NCI-H187 treated with DMSO at 0.1 percent for 48 hours (cell line): ENCODE measurements at places on chromosomes 1 and 21.

DNA sequence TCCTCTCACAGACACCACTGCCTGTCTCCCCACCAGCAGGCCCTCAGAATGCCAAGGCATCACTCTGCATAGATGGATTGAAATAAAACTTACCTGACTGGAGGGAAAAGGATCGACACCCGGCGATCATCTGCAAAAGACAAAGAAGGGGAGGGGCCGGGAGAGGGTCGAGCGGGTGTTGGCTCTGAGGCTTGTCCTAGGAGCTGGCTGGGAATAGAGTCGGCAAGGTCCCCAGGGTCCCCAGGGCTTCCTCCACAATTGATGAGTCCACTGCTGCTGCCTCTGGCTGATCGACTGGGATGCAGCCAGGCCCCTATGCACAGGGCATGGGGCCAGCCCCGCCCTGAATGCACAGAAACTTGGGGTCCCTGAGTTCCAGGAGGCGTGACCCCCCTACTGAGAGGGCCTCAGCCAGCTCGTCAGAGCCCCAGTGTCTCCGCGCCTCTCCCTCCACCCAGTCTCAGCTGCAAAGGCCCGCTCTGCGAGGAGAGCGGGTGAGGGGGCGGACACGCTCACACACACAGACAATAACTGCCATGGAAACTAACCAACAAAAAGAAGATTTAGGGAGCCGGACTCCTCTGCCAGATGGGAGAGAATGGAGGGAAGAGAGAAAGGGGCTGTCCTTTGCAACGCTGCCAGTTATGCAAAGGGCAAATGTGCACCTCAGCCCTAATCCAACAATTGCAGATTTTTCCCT is at the start of gene KLHDC8A:
Gene KLHDC8A (minus strand): TSS at position 483 of the 700 bp plus-strand sequence. CDS start 13,318 bp downstream, outside the sequence.
- DNase-seq, result peak; percentile 28

DNA sequence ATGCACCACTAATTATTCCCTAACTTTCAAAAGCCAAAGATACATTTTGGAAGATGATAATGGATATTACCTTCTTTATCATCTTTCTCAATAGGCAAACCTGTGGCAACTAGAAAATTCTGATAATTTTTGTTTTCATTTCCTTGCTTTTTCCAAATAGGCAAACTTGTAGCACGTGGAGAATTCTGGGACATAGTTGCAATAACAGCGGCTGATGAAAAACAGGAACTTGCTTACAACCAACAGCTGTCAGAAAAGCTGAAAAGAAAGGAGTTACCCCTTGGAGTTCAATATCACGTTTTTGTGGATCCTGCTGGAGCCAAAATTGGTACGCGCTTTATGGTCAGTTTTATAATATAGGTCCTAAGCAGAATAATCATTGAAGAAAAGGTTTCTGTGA is 1.5 kb downstream of the FPGT start:
- no peak for DNase-seq

DNA sequence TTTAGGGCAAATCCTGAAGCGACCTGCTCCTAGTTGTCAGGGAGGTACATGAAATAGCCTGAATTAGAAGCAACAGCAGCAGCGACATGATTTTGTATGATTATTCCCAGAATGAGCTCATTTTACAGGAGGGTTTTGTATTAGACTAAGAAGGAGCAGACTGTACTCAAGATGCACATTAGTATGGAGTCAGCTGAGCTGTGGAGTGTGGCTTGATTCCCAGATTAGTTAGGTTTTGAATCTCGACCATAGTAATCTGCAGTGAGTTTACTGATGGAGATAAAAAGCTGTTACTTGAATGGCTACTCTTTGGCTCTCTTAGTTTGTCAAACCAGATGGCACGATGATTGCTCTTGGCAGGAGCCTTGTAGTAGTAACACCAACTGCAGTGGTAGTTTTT is 143.1 kb downstream of the PHTF1 start:
- no peak for DNase-seq

DNA sequence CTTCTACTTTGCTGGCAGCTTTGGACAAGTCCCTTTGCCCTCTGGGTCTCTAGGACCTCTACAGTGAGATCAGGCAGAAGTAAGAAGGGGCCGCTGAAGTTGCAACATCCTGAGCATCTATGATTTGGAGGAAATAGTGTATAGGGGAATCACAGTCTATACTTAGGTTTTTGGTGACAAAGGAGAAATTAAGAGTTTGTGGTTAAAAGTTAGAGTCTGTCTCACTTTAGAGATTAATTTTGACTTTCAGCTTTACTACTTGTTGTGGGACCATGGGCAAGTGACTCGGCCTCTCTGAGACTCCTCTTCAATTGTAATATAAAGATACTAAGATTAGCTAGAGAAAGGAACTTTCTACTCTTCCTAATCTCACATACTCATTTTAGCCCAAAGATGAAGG is 33.1 kb upstream of the LMX1A start:
- DNase-seq, result no peak

DNA sequence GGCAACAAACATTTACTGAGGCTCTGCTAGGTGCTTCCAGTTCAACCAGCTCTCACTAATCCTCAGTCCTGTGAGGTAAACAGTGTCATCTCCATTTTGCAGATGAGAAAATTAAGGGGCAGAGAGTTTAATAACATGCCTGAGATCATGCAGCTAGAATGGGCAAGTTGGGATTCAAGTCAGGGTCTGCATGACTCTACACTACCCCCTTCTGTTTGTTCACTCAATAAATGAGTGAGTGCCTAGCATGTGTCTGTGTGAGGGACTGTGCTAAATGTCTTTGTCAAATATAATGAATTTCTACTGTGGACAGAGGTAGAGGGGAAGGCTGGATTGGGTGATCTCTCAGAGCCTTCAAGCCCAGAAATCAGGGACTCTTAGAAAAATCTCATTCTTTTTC is 4.5 kb downstream of the PEF1 start:
- DNase-seq, result no peak

DNA sequence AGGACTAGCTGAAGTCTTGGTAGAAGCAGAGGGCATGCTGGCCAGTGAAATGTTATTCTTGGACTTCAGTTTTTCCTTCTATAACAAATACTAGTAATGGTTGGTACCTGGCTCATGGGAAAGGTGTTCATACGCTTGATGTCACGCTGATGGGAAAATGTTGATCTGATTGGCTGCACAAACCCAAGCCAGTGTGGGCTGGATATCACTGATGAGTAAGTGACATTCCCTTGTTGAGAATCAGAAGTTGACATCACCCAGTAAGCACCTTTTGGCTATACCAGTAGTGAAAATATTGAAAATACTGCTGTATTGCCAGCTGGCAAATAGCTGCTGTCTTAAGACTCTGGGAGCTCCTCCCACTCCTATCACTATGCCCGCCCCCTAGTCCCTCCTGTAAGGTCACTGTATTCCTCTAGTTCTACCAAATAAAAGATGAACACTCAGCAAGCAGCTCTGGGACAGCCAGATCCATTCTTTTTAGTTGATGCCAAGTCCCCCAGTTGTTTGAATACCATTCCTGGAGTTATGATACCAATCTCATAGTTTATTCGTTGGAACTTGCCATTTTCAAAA is 168.2 kb downstream of the GRIK1 start:
- no peak for DNase-seq

DNA sequence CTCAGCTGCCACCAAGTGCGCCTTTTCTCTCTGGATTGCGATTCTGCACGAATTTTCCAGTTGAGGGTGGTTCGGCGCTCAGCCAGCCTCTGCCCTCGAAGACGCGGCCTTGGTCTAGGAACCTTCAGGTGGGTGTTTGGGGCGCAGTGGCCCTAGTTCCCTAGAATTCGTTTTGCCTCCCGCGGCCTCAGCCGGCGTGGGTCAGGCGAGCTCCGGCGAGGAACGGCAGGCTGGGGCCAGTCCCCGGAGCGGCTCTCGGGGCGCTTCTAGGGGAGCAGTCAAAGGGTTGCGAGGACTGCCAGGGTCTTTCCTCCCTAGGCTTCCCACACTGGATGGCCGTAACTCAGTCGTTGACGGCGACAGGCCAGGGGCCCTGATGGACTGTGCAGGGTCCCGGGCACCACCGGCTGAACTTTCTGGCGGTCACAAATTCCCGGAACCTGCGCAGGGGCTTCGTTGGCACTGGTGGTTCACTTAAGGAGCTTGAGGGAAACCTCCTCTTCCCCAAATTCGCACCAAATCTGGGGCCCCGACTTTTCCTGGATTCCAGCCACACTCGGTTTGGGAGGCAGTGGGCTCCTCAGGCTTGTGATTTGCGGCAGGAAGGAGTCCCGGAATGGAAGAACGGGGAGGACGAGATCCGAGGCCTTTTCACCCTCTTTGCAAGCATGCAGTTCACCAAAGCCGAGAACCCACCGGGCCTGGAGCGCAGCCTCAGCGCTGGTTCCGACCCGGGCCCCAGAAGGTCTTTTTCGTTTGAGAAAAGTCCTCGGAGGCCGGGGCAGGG is 1.2 kb downstream of the DMBX1 start:
- DNase-seq, result no peak

DNA sequence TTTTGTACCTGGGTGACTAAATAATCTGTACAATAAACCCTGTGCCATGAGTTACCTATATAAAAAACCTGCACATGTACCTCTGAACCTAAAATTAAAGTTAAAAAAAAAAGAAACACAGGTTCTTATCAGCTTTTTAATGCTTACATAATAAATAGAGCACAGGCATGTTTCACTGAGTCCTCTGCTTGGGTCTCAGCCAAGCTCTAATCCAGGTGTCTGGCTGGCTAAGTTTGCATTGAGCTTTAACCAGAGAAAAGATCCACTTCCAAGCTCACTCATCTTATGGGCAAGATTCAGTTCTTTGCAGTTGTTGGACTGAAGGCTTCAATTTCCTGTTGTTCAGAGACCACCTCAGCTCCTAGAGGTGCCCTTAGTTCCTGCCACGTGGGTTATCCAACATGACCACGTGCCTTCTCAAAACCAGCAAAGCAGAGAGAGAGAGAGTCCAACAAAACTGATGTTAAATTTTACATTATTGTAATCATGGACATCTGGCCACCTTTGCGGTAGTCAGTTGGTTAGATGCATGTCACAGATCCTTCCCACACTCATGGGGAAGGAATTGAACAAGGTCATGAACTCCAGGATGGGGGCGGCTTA is 68.2 kb upstream of the TMPRSS2 start:
- DNase-seq, result no peak

- no peak for DNase-seq
These were observed 14.9 kb upstream of the HMGCS2 start for GRCh38 chr1:119783354-119784185.

DNA sequence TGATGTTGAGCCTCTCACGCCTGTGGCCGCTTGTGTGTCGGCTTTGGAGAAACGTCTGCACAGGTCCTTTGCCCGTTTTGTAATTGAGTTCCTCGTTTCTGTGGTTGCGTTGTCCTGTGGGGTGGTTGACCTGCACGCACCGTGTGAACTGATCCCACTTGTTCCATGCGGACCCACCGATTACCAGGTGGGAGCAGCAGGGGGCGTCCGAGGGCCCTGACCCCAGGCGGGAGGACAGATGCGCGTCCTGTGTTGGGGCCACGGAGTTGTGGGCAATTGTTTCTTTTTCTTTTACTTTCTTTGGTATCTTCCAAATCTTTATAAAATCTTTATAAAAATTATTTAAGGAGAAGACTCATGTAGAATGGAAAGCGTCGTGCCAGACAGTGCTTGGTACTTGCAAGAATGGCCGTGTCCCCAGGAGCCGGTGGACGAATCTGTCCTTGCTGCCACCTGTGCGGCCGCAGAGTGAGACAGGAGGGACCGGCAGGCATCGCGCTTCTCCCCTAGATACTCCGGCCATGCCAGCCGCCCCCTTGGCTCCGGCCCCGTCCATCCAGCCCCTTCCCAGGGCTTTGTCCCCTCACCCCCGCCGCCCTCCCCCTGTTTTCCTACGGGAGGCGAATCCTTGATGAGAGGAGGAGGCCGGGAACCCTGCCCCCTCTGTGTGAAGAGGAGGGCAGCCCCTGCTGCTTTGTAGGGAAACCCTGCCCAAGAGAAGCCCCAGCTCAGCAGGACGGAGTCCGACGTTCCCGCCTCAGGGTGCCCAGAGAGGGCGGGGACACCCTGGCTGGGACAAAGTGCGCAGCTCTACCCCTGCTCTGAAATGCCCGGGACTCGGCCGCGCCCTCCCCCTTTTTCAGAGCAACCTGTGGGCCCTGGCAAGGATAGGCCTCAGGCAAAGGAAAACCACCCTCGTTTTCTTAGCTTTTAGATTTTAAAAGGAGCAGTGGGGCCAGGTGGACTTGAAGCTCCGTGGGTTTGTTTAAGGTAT is 41.7 kb downstream of the PRKCZ start:
- DNase-seq, result no peak

DNA sequence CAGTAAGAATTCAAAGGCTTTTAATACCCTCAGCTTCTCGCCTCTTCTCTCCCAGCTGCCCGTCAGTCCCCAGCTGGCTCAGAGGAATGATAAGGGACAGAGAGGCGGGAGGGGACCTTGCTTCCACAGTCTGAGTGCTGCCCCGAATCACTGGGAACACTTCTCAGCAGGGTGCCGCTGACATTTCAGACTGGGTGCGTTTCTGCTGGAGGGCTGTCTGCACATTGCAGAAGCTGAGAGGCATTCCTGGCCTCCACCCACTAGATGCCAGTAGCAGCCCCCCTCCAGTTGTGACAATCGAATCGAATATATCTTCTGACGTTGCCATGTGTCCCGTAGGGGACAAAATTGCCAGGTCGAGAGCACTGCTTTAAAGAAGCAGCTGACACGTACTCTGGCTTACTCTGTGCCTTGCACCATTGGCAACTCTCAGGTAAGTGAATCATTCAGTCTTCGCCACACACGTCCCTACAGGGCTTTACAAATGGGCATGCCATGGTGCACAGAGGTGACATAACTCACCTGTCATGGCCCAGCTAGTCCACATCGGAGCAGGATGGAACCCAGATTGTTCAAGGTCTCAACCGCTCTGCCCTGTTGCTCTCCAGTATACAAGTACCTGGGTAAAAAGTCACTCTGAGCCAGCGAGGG is 23.9 kb downstream of the CTNNBIP1 start:
- no peak for DNase-seq

DNA sequence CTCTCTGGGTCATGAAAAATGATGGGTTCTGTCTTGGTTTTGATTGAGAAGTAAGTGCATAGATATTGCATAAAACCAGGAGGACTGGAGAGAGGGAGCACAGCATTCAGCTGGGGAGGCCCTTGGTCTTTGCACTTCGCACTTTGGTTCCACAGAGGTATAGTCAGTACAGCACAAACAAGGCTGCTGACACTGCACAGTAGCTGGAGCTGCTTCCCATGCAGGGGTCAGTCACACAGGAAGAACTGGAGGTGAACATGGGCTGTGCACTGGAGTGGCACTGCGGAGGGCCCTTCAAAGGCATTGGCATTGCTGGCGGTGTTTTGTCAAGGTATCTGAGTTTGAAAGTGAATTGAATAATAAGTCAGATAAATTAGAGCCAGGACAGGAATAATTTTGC is 4.5 kb upstream of the LCE2D start:
- DNase-seq, result no peak

- no peak for DNase-seq
These were observed 1.0 kb downstream of the DNAJB4 start for GRCh38 chr1:78005755-78006154.

GRCh38 chr1:246364415-246364941 is 142.6 kb downstream of the SMYD3 start:
- DNase-seq, result peak; percentile 14

GRCh38 chr1:63522891-63523728 is at the start of the genes EFCAB7 and ITGB3BP:
Gene EFCAB7 (plus strand): TSS chr1:63523525. CDS start chr1:63525573, 2,048 bp downstream.
Gene ITGB3BP (minus strand): TSS chr1:63523225. CDS start chr1:63523133, 92 bp downstream.
- DNase-seq, result peak; percentile 94

DNA sequence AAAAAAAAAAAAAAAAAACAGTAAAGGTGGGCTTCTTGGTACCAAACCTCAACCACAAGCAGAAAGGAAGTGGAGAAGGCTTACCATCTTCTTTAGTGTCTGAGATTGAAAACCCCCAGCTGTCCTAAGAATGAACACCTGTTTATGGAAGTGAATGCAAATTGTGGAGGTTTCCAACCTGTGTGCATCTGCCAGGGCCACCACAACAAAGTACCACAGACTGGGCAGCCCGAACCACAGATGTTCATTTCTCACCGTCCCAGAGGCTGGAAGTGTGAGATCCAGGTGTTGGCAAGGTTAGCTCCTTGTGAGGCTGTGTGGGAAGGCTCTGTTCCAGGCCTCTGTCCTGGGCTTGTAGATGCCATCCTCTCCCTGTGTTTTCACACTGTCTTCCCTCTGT is 348.7 kb downstream of the SETD4 start:
- DNase-seq, result no peak
